ENCODE measurements at places on chromosomes 2 and 18. TPM values are rescaled to one million over a fixed set of nuclear protein-coding genes. Genes with fewer than 3 reads are reported as not detected.

The SMARCAL1 gene
- 15.5 TPM for total RNA-seq

The GKN1 gene
- 0.45 TPM for total RNA-seq

The WDR7 gene
- 3.2 TPM for total RNA-seq

The IL1B gene
- total RNA-seq: 0.33 TPM

The MXD1 gene
- total RNA-seq: 1.8 TPM

The KCNK3 gene
- 0.84 TPM for total RNA-seq

The PDK1 gene
- total RNA-seq: 5.3 TPM

The STON1 gene
- total RNA-seq: 0.39 TPM

The SERPINB7 gene
- 2.3 TPM for total RNA-seq

The RPRM gene
- 0.09 TPM for total RNA-seq

The CDK15 gene
- not detected for total RNA-seq

The TRAF3IP1 gene
- total RNA-seq: 15.6 TPM

The SPIRE1 gene
- total RNA-seq: 13.0 TPM

The GALNT5 gene
- 2.4 TPM for total RNA-seq

The HOXD13 gene
- 0.24 TPM for total RNA-seq

The COPS8 gene
- total RNA-seq: 193 TPM

The MTCL1 gene
- total RNA-seq: 73.7 TPM

Measured in A549 treated with ZK216348 at 1 μM for 4 hours (cell line).